HuH-7 (cell line): ENCODE measurements at places on chromosomes 6 and 20.

DNA sequence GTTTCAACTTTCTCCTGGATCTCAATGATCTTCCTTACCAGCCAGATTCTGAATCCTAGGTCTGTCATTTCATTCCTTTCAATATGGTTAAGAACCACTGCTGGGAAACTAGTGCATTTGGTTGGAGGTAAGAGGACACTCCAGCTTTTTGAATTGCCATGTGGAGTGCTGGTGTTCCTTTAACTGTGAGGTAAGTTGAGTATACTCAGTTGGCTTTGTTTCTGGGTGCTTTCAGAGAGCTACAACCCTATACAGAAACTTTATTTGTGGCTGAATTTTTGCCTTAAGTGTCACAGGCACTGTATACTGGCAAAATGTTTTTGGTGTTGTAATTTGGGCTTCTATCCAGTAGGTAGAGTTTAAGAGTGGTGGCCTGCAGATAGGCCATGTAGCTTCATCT is 175.8 kb downstream of the TBC1D32 start:
- DNase-seq, result no peak

DNA sequence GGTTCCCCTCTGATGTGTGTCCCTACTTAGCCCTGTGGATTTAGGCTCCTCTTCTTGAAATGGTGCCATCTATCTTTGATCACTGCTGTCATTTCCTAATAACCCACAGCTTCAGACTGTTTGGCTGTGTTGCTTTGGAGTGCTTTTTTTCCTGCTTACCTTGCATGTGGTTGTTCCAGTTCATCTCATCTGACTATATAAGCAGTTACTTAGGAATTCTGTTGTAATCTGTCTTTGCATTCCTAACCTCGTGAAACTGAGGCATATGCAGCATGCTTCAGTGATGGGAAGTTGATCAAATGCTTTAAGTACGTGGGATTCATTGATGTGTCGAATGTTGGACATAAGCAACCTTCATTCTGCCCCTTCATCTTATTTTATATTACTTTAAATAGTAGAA is 115.8 kb upstream of the FLRT3 start:
- DNase-seq, result no peak

DNA sequence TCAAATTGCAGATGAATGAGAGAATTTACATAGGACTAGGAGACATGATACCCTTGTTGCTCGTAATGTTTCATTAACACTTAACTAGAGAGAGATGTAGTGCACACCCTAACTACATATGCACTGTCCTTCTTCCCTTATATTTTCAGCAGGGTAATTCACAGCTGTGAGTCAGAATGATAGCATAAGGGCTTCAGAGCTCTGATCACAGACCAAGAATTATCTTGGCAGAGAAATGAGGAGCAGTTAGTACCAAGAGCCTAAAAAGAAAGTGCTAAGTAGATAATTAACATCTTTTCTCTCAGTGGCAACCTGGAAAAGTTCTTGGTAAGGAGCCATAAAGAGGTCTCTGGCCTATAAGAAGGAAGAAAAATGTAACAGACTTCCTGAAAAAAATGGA is 35.8 kb downstream of the GRIK2 start:
- no peak for DNase-seq

DNA sequence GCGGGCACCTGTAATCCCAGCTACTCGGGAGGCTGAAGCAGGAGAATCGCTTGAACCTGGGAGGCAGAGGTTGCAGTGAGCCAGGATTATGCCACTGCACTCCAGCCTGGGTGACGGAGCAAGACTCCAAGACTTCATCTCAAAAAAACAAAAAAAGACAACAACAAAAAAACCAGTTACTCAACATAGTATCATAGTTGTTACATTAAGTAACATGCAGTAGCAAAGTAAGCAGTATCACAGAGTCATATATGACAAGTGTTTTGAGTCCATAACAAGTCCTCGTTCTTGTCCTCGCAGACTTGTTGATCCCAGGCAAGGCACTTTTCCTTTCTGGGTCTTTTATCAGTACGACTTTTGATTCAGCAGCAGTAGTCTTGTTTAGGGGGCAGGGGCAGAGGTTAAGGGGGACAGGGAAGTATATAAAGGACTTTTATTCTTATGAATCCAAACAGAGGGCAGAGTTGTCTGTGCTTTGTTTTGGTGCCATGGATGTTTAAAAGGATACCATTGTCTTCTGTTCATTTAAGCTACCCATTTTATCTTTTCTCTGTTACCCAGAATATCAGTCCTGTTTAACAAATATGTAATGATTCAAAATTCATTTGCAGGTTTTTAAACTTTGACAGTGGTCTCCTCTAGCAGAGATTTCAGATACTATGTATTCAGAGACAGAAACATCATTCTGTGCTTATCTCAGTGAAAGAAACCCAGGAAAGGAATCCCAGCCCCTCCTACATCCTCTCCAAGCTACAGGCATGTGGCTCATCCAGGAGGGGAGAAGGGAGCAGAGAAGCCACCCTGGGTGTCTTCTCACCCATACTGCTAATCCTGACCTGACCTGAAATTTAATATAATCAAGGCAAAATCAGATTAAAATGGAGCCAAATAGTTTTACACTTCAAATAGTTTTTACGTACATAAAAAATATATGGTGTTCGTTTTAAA is 137.9 kb upstream of the EDN1 start:
- no peak for DNase-seq

GRCh38 chr6:1912731-1913130 is 303.0 kb downstream of the FOXC1 start:
- no peak for DNase-seq

DNA sequence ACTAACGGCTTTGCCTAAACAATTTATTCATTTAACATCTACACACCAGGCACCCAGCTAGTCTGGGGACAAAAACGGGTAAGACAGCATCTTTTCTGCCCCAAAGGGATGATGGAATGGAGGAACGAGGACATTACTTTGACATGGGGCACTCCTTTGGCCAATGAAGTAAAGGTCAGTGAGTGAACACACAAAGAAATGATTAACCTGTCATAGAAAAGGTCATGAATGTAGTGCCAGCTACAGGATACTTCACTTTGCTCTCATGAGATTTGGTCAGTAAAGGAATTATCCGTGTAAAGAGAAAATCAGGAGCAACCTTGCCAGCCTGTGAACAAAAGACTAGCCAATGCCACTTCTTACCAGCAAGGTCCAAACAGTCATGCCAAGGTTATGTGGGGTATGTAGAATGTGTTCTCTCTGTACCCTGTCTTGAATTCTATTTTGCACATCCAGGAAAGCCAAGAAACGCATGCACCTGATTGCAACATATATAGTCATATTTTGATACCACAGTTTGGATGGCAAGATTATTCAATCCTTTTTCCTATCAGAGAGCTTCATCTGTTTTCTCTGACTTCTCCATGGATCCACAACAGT is 145.3 kb downstream of the GMPR start:
- no peak for DNase-seq

- DNase-seq, result no peak
Measured at GRCh38 chr20:63101781-63102720, 95.3 kb upstream of the BHLHE23 start.

DNA sequence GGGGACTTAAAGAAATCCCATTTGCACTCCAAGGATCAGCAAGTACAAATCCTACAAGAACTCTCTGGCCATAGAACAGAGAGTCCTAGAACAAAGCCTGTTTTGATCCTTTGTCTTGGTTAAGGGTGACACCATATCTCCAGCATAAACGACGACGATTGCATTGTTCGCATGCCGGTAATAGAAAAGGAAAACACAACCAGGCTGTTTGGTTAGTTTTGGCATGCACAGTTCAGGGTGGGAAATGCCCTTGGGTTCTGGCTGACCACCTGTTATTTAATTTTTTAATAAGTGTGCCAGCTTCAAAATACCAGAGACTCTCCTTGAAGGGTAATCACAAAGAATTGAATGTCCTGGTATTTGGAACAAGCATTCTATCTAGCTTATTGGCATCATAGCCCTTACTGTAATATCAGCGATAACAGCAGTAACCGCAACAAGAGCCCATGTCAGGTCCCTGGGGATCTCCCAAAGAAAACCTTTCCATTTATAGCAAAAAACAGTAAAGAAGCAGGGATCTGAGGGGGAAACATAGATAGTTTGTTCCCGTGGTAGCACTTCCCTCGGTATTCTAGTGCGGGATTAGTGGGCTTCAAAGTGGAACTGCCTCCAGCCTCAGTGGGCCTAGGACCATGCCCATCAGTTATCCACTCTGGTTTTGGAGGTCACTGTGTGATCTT is 77.1 kb downstream of the TMEM170B start:
- no peak for DNase-seq

DNA sequence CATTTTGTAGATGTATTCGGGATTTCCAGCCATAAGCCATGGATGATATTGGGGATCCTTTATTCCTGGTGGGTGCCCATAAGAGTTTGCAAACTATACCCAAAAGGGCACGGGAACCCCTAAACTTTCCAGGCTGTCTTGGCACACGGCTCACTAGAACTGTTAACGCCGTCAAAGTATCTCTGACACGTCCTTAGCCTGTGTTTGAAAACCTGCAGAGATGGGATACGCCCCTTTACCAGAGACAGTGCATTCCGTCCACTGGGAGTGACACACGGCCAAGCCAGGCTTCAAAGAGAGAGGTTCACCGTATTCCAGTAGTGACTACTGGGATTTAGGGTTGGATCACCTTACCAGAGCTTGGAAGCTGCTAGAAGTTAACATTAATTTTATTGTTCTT is 95.0 kb downstream of the THBS2 start:
- DNase-seq, result peak; percentile 13

DNA sequence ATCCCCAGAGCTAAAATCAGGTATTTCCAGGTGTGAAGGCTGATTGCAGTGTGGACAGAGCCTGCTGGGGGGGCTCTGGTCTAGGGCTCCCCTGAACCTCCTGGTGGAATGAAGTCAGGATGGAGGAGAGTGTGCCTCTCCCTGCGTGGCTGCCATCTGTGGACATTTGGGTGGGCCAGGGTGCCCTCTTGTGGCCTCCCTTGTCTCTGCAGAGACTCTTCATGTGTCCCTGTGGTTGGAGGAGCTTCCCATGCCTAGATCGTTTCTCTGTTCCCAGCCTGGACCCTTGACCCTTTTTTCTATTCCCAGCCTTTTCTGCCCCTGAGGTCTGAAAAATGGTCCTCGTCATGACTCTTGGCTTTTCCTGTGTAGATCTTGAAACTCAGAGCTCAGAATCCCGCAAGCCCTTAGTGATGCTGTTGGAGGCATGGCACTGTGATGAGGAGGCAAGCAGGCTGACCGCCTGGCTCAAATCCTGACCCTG is 9.9 kb upstream of the PSMF1 start:
- DNase-seq, result peak; percentile 63

DNA sequence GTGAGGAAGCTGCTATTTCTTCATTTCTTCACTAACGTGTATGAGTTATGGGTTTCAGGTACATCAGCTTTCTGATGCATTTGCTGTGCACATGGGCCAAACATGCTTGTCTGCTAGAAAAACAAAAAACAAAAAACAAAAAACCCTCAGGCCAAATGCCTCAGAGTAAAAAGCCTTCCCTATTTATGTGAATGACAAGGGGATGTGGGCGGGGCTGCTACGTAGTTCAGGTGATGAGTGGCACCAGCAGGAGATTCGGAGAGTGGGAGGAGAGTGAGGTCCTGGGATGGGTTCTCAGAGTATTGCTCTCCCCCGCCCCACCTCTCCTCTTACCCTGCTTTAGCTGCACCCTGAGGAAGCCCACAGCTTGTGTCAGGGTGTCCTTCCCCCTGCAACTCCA is 596.8 kb upstream of the JAG1 start:
- DNase-seq, result no peak

- no peak for DNase-seq
Measured at GRCh38 chr6:45586216-45587171, 208.8 kb upstream of the SUPT3H start.

- no peak for DNase-seq
Measured at GRCh38 chr6:47147836-47148344, 105.8 kb upstream of the ADGRF1 start.

- DNase-seq, result peak; percentile 66
Measured at GRCh38 chr20:3092611-3093379, 8.3 kb upstream of the AVP start.

DNA sequence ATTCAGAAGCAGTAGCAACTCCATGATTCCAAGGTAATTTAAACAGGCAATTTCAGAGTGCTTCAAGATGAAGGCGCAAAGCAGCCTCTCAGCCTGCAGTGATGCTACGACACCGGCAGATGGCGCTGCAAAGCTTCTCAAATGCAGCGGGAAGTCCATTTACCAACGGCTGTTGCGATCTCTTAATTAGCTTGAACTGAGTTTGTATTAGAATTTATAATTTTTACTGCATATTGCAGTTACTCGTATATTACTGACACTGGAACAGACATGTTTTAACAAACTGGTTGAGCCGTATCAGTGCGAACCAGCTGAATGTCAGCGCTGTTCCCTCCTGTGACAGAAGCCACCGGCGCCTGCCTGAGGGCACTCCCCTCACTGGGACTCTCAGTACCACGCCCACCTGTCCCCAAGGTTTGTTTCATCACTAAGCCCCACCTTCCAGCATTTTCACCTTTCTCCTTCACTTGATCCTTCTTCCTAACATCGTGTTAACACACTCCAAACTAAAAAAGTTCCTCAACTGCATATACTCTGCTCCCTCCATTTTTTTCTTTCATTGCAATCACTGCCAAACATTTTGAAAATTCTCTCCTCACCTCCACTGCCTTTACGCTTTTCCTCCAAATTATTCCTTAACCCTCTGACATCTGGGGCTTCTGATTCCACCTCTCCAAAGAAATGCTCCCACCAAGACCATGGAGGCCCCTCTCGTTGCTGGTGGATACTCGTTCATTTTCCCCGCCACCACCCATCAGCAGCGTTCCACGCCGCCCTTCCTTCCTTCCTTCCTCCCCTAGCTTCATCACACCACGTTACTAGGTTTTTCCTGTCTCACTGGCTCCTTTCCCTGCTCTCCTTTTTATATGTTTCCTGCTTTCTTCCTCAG is 14.5 kb downstream of the GNL1 start:
- peak; percentile 39 for DNase-seq

GRCh38 chr6:30722280-30723112 is 2.3 kb downstream of the TUBB start:
- peak; percentile 47 for DNase-seq

GRCh38 chr20:59145924-59146779 is 17.5 kb upstream of the ZNF831 start:
- DNase-seq, result no peak

GRCh38 chr6:134238960-134239795 is 78.7 kb downstream of the SGK1 start:
- no peak for DNase-seq

DNA sequence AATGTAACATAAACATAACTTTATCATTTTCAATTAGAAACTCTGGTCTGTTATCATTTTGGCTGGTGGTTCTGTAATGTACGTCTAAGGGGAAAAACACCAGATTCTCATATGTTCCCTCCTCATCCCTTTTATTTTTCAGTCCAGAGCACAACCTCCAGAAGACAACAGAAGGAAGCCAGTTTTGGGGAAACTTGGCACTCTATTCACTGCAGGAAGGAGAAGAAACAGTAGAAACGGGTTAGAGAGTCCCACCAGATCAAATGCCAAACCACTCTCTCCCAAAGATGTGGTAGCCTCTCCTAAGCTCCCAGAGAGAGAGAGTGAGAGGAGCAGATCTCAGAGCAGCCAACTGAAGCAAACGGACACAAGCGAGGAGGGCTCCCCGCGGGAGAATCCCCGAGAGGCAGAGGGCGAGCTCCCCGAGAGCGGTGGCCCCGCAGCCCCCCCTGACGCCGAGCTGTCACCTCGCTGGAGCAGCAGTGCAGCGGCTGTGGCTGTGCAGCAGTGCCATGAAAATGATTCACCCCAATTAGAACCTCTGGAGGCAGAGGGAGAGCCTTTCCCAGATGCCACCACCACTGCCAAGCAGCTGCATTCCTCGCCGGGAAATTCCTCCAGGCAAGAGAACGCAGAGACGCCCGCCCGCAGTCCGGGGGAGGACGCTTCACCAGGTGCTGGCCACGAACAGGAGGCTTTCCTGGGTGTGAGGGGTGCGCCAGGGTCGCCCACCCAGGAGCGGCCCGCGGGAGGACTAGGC is 117.8 kb downstream of the RTN4IP1 start:
- peak; percentile 36 for DNase-seq
